GM18507 (cell line): ENCODE measurements at places on chromosomes 16 and 17.

DNA sequence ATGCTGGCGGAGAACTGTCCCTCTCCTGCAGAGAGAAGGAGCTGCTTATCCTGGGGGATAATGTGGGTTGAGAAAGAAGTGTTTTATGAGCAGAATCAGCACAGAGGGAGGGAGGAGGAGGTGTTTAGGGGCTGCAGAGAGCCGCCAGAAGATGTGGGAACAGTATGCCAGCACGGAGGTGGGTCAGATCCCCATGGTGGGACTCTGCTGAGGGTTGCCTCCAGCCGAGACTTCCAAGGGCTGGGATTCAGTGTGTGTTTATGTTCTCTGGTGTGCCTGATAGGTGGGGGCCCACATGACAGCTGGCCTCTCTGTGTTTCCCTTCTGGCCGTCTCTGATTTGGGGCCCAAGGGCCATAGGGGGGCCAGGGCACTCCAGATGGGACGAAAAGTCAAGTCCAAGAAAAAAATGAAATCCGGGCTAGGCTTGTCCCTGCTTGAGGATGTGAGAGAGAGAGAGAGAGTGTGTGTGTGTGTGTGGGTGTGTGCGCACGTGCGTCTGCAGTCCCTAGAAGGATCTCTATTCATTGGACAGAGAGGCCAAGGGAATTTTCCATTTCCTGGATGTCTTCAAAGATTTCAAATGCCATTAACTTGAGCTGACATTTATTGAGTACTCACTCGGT, 21.6 kb downstream of the PRKCB start:
- DNase-seq = no peak

DNA sequence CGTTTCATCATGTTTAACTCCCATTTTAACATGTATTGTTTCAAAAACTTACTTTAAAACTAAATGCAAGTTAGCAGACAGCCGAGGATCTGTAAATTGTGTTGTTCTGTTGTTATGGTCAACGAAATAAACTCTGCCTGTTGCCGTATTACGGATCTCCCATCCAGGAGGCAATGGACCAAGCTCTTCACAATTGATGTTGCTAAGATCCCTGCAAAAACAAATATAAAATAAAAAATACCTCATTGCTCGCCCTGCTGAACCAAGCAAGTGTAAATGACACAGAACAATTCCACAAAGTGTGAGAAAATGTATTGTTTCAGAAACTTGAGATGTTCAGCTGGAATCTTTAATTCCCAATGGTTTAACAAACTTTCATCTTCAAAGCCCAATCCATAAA, 65.0 kb downstream of the CEP95 start:
- no peak for DNase-seq

DNA sequence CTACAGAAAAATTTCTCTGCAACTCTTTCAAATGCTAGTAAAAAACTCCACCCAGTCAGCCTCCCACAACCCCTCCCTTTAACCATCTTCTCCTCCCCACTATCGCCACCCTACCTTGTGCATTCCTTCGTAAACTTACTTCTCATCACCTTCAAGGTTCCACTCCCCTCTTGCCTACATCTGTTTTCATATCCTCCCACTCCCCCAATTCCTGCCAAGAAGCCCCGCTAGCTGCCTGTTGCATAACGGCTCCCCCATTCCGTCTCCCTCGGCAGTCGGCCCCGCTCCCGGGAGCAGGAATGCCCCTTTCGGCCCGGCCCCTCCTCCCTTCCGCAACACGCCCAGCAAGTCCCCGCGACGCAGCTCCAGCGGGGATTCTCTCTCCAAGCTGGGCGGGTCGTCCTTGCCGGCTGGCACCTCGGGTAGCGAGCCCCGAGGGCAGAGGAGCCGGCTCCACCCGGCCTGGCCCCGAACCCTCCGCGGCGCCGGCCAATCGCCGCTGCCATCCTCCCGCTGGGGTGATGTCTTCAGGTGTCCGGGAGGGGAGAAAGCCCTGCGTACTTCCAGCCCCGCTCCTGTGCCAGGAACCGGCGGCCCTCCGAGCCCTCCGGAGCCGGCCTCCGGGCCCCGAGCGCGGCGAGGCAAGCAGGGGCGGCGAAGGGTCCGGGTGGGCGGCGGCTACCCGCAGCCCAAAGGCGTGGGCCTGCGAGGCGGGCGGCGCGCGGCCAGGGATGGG, 1.5 kb downstream of the PHLPP2 start:
- DNase-seq = peak; percentile 33

DNA sequence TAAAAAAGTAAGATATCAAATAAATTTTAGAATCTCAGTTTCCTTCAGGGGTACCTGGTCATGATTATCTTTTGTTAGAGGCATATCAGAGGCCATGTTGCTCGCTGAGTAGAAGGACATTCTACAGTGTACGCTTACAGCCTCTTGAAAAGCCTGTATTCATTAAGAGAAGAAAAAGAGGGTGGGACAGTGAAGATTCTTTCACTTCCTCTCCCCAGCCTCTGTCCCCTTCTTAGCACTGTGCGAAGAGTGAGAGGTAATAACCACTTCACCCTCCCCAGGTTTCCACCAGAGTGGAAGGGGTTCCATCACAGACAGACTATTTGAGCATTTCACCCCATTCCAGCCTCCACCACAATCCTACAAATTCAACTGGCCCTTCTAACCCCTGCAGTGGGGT, 4.8 kb upstream of the LPO start:
- peak; percentile 48 for DNase-seq

DNA sequence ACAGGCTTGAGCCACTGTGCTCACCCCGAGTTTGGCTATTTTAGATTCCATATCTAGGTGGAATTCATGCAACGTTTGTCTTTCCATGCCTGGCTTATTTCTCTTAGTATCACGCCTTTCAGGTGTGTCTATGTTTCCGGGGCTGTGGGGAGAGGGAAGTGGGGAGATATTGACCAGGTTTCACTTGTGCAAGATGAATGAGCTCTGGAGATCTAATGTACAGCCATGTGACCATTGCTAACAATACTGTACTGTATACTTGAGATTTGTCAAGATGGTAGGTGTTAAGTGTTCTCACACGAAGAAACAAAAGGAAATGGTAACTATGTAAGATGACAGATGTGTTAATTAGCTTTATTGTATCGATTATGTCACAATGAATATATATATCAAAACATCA, 199.6 kb downstream of the SHISA9 start:
- DNase-seq = no peak

GRCh38 chr16:50274326-50275097, 8.2 kb downstream of the ADCY7 start:
- DNase-seq = peak; percentile 55

DNA sequence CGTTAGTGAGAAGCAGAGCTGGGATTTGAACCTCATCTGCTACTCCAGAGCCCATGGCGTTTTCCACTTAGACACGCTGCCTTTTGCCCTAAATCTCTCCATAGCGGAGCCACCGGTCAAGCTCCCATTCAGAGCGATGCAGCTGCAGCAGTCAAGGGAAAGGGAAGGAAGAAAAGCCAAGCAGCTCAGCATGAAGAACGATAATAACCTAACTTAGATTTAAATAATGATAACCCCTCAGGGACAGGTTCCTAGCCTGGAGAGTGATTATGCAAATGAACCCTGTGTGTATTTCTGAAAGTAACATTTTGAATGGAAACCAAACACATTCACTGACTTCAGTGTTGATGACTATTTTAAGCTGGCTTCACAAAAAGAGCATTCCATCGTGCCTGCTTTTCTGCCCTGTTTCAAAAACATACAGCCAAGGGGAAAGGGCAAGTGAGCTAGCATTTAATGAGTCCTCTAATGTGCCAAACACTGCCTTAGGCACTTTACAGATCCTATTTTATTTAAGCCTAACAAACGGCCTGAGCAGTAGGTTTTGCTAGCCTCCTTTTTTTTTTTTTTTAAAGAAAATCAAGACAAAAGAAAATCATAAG, 798.3 kb downstream of the CDH8 start:
- DNase-seq = no peak

DNA sequence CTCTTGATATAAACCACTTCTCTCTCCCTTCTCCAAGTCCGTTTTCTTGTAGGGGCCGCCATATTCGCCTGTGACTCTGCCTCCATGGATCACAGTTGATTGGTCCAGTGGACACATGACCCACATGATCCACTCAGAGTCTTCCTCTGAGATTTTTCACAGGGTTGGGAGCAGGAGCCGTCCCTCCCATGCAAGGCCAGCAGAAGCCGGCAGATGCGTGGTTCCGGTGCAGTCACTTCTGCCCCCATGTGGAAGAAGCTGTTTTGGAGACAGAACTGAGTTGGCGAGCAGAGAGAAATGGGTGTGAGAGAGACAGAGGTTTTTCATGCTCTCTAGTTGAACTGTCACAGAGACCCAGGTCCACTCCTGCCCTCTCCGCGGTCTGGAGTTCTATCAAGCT, 83.3 kb downstream of the C16orf95 start:
- no peak for DNase-seq

GRCh38 chr17:48160177-48161081, 52.9 kb downstream of the SNX11 start:
- DNase-seq = no peak

DNA sequence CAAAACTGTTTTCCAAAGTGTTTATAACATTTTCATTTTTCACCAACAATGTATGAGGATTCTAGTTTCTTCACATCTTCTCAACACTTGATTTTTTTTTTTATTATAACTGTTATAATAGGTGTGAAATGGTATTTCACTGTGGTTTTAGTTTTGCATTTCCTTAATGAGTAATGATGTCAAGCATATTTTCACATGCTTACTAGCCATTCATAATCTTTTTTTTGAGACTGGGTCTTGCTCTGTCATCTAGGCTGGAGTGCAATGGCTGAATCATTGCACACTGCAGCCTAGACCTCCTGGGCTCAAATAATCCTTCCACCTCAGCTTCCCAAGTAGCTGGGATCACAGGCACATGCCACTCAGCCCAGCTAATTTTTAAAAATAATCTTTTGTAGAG, 65.1 kb downstream of the EFCAB13 start:
- DNase-seq = no peak

- DNase-seq = no peak
These were observed 306.3 kb downstream of the SOX9 start for GRCh38 chr17:72426948-72427760.

DNA sequence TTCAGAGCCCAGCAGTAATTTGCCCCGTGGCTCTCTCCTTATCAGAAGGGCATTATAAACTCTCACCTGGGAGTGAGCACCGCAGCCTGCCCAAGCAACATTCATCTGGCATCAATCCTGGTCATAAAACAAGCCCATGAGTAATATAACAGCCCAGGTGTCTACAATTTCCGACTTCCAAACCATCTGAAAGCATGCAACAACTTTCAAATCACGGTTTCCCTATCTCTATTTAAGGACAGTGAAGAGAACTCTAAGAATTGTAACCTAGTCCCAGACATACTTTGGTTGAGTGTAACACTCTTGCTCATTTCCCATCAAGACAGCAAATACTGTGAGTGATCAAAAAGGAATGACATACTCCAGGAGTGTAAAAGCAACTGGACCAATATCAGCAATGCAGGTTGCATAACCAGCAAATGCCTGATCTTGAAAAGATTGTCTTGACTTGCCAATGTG, 487.4 kb upstream of the SOX9 start:
- DNase-seq = no peak

GRCh38 chr17:62741290-62741689, 66.8 kb downstream of the MARCHF10 start:
- peak; percentile 30 for DNase-seq

DNA sequence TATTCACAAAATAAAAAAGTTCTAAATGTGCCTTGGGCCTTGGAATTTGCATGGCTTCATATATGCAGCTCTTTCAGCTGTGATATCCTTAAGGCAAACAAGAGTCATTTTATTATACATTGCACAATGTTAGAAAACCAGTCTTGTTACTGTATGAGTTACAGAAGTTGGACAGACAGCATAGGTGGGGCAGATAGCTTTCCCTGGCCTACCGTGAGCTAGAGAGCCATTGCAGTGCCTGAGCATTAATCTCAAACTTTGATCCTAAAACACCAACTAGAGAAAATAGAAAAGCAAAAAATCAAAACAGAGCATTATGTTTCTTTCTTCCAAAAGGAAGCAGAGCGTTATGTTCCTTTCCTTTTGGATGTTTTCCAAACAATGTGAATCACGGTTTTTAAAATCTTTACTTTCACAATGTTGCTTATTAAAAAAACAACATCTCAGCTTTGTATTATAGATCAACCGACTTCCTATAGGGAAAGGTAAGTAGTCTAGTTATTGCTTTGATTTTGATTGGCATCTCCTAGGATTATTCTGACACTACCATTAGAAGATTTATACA, 32.2 kb downstream of the ARHGAP44 start:
- no peak for DNase-seq

GRCh38 chr17:57519800-57520199, 225.3 kb downstream of the CCDC182 start:
- no peak for DNase-seq

DNA sequence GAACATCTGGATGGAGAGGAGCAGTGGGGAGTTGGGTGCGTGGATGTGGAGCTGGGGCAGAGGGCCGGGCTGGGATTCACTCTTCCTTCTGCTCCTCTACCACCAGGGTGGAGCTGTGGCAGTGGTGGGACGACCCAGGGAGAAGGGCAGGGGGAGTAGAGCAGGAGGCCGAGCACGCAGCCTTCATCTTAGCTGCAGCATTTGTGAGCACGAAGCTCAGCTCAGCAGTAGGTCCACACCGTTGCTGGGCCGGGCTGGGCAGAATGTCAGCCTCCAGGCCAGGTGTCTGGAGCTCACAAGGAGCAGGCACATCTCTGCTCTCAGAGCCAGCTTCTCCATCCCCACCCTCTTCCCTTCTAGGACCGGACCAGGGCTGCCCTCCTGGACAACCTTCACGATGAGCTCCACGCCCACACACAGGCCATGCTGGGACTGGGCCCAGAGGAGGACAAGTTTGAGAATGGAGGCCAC, 55.7 kb downstream of the OR1D5 start:
- no peak for DNase-seq

DNA sequence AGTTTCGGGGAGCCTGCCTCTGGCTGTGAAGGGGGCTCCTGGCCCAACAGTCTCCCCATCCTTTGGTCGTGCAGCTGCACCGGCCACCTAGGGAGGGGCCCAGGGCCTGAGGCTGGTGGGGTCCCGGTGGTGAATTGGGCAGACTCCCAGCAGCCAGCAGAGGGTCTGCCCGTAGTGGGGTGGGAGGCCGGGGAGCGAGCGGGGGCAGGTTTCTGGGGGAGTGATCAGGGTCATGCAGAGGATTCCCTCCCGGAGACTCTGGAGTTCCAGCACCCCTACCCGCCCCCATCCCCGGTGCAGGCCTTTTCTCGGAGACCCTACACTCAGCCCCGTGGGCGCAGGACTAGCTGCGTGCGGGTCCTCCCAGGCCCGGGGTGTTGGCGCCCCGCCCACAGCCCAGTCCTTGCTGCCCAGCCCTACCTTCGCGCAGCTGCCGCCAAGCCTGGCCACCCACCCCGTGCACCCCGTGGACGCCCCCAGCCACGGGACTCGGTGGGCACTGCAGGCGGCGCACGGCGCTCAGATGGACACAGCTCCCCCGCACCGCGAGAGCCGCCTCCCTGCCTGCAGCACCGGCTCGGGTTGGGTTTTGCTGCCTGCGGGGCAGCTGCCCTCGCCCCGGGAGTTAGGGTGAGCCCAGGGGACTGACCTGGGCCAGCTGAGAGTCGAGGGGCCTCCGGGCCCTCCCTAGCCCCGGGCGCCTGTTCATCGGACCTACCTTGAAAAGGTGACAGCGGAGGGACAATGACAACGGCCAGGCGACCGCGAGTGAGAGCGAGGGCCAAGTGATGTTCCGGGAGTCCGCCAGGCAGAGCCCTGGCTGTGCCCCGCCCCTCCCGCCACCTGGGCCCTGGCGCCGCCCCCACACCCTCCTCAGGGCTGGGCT, at the start of gene GNG13:
TSS of gene GNG13 (minus strand) at position 787 of the 886 bp plus-strand sequence. CDS start 1,657 bp downstream, outside the sequence.
- no peak for DNase-seq
